ENCODE measurements at places on chromosomes 16 and 17.
A peak's percentile ranks its signal among the peaks of the same experiment; 100 is the strongest.

DNA sequence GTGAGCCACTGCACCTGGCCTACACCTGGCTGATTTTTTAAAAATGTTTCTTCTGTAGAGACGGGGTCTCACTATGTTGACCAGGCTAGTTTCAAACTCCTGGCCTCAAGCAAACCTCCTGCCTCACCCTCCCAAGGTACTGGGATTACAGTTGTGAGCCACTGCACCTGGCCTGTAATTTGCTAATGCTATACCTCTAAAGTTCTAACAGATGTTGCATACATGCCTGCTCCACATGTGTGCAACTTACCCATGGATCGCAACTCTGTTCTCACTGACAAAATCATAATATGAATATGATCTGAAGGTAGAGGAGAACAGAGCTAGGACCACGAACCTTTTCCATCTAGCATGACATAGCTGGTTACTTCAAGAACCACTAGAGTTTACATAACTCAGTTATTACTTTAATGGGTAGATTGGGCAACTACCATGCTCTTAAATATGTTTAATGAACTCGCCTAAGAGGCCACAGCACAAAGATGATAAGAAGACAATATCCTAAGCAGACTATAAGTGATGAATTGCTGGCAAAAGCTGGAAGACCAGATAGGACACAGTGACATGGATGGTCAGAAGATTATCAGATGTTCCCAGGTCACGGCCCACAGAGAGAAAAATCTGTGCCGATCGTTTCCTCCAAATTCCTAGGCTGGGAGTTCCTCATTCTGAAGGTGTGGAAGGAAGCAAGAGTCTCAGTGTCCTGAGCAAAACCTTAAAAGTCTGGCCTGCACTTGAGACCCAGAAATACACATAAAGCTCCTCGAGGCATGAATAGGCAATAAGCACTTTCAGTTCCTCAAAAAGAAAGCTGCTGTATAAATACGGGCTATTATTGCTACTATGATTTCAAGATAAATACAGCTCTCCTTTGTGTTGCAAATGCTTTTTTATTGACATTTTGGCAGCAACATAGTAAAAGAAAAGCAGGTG, 53.6 kb upstream of the ICAM2 start:
- DNase-seq, result no peak

DNA sequence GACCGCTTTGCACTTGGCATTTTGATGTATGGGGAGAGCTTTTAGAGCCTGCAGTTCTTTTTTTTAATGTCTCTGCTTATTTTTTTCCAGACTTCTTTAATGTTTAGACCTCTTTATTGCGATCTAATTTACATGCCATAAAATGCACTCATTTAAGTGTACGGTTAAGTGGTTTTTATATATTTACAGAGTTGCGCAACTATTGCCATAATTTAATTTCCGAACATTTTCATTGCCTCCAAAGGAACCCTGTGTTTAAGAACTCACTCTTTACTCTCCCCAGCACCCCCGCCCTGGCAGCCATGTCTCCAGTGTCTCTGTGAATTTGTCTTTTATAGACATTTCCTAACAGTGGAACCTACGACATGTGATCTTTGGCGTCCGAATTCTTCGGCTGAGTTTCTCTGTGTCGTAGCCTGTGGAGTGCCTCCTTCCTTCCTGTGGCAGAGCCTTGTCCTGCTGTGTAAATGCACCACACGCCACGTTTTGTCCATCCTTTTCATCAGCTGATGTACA, 24.0 kb downstream of the ZNF750 start:
- DNase-seq, result no peak

GRCh38 chr16:7231762-7232161, 100.9 kb upstream of the RBFOX1 start:
- DNase-seq, result no peak

GRCh38 chr17:52686140-52686539, 527.6 kb upstream of the CA10 start:
- DNase-seq, result no peak

GRCh38 chr17:40978575-40979151, 5.5 kb downstream of the KRT40 start:
- no peak for DNase-seq

GRCh38 chr17:60139438-60140285, 10.1 kb upstream of the CA4 start:
- DNase-seq, result peak; percentile 73

GRCh38 chr17:14299280-14300141, 1.4 kb upstream of the HS3ST3B1 start:
- DNase-seq, result peak; percentile 67

DNA sequence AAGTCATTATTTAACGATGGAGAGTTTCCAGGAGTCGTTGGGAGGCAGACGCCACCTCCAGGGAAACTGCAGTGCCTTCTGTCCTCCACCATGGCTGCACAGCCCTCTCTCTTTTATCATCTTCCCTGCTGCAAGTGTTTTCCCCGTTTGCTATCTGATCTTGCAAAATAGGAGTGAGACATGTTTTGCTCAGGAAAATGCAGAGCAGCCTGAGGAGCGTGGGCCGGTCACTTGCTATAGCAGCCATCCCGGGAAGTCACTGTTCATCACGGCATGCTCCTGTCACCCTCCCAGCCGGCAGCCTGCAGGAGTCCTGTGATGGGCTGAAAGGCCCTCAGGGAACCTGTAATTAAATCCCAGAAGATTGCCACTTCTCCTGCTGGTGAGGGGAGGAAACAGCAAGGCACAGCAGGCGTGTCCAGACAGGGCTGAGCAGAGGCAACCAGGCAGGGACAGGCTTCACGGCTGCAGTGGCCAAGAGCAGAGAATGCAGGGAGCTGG, 143.1 kb downstream of the GSG1L start:
- no peak for DNase-seq

DNA sequence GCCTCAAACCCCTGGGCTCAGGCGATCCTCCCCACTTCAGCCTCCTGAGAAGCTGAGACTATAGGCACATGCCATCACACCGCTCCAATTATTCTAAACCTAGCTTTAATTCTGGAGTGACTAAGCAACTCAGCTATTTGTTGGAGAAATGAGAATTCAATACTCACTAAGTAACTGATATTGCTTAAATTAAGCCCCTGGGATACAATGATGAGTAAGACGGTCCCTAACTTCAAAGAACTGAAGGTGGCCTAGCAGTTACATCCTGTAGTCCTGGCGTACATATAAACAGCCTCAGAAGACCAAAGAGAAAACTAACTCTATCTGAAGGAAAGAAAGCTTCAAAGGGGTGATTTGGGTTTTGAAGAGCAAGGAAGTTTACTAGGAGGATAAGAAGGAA, 25.0 kb downstream of the XPO6 start:
- no peak for DNase-seq

DNA sequence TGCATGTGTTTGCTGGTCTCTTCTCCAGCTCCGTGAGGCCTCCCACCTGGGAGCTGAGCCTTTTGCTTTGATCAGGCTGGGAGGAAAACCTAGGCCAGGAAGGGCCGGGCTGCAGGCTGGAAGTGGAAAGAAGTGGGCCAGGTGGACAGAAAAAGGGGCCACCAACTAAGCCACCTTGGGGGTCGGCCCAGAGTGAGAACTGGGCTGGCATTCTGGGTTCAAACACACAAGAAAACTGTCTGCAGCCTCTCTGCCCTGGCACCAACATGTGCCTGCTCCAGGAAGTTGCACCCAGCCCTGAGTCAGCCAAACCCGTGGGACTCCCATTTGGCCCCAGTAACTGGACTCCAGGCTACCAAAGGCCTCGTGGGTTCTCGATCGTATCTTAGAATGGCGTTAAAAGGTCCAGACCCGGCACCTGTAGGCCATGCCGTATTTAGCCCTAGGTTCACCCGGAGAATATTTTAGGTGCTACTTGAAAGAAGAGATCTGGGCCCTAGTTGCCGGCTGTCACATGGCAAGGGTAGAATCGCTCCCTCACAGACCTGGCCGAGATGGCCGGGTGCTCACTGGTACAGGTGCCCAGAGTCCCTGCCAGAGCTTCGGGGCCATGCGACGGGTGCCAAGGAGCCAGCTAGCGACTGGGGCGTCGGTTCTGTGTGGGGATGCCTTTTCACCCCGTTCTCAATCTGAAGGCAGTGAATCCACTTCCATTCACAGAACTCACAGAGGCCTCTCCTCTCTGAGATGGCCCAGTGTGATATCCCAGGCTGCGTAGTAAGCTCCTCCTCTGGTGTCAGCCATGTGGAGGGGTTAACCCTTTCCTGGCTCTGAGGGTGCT, 236.6 kb downstream of the MRTFB start:
- DNase-seq, result no peak

DNA sequence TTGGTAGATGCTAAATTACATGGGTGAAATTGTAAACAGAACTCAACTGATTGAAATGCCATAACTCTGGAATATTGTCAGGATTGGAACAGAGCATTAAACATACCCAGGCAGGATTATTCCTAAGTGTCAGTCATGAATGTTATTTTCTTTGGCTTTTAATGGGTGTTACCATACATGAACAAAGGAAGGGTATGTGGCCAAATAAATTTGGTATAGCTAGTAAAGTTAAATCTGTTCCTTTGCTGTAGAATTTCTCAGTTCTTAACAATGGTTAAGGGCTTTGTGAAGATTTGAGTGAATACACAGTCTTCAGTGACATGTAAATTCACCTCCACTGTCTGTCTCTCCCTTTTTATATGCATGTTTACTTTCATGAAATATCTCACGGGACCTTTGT, 679.5 kb upstream of the CDH8 start:
- DNase-seq, result no peak

- DNase-seq, result peak; percentile 64
These were observed 10.1 kb upstream of the SLC16A5 start for GRCh38 chr17:75077496-75078283.

GRCh38 chr16:30179931-30180330, 3.5 kb upstream of the CORO1A start:
- no peak for DNase-seq

- peak; percentile 32 for DNase-seq
These were observed 680 bp downstream of the ZNF629 start for GRCh38 chr16:30786115-30786935.

DNA sequence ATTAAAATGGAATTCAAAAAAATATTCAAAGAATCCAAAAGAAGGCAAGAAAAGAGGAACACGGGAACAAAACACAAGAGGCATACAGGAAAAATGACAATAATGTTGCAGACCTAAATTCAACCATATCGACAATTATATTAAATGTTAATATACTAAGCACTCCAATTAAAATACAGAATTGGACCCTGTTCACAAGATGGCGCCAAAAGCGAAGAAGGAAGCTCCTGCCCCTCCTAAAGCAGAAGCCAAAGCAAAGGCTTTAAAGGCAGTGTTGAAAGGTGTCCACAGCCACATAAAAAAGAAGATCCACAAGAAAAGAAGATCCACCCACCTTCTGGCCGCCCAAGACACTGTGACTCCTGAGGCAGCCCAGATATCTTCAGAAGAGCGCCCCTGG, 6.3 kb upstream of the XAF1 start:
- no peak for DNase-seq

DNA sequence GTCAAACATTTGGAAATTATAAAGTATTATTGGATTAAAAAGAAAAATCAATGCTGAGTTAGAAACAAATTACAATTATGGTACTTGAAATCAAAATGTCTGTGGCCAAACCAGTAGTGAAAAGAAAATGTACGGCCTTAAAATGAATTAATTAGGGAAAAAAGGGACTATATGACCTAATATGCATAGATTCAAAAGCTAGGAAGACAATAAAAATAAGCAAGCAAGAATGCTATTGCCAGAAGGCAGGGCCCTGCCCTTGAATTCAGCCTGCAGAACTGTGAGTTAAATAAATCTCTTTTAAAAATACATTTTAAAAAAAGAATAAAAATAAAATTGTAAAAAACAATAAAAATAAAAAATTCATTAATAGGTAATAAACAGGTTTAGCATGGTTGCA, 88.7 kb downstream of the TRIM37 start:
- no peak for DNase-seq

DNA sequence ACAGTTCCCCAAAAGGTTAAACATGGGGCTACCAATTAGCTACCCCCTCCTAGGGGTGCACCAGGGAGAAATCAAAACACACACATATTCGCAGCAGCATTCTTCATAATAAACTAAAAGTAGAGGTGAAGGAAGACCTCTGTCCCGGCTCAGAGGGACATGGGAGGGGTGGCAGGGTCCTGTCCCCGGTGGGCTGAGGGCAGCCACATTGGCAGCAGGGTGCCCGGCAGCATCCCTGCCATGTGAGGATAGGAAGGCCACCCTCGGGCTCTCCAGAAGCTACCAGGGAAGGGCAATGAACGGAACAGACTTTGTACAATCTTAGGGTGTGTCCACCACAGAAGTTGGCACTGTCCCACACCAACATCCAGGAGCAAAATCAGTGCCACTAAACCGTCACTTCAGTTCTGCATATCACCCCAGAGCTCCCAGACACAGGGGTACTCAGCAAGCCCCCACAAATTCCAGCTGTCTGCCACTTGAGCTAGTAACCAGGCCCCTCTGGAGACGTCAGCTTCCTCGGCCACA, 3.1 kb upstream of the DNAH17 start:
- no peak for DNase-seq

- DNase-seq, result no peak
These were observed 311.3 kb upstream of the SOX9 start for GRCh38 chr17:71809537-71809936.

DNA sequence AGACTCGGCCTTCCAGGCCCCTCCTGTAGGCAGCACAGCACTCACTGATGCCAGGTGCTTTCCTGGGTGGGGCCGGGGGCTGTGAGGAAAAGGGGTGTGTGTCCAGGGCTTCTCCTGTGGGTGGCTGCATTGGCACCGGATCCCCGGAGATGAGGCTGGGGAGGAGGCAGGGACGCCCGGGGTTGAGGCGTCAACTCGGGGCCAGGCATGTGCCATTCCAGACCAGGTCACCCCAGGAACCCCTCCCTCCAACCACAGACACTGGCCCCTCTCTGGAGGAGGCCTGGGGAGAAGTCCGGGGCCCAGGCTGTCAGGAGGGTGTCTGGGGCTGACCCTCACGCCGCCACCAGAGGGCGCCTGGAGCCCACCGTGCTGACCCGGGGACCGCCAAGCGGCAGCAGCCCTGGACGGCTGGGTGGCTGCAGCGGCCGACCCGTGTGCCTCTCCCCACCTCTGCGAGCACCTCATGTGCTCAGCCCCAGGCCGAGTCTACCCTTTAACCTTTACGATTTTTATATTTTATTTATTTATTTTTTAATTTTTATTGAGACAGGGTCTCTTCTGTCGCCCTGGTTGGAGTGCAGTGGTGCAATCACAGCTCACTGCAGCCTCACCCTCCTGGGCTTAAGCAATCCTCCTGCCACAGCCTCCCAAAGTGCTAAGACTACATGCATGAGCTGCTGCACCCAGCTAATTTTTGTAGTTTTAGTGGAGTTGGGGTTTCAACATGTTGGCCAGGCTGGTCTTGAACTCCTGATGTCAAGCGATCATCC, 3.2 kb upstream of the METRN start:
- peak; percentile 90 for DNase-seq
